ENCODE measurements at places on chromosomes 2 and 18.

DNA sequence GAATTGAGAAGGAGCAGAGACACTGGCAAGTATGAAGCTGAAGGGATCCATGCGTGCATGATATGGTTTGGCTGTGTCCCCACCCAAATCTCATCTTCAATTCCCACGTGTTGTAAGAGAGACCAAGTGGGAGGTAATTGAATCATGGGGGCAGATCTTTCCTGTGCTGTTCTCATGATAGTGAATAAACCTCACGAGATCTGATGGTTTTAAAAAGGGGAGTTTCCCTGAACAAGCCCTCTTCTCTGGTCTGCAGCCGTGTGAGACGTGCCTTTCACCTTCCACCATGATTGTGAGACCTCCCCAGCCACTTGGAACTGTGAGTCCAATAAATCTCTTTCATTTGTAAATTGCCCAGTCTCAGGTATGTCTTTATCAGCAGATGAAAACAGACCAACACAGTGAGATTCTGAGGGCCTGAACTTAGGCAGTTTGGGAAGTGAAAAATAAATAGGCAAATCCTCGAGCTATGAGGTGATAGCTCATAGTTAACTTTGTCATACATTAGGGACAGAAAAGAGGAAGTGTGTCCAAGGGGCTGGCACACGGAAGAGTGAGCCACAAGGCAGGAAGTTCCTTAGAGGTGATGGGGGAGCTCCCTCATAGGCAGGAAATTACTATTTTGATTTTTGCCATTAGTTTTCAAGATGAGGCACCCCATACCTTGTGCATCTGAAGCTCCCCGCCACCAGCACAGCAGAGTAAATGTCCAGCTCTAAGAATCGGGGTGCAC, 658.8 kb upstream of the ID2 start:
- no peak for DNase-seq

GRCh38 chr2:217360111-217360510, 500.2 kb upstream of the TNP1 start:
- DNase-seq = no peak

- DNase-seq = no peak
Measured at GRCh38 chr2:1022178-1022577, 71.5 kb downstream of the SNTG2 start.

GRCh38 chr18:76967721-76968472, 145.5 kb downstream of the ZNF236 start:
- no peak for DNase-seq

DNA sequence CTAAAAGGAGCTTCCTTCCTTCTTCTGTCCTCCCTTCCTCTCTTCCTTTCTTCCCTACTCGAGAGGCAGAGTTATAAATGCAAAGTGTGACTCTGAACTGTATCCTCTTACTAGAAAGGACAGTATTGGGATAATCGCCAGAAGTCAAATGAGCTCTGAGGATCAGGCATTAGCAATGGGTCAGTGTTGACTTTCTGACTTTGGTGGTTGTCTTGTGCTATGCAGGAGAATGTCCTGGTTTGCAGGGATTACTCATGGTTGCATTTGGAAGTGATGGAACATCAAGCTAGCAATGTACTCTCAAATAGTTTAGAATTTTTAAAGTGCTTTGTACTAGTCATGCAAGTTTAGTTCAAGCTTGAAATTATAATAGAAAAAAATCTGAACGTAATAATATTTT, 115.6 kb downstream of the TXNL1 start:
- no peak for DNase-seq

- no peak for DNase-seq
Measured at GRCh38 chr2:127177617-127178263, 42.4 kb downstream of the CYP27C1 start.

DNA sequence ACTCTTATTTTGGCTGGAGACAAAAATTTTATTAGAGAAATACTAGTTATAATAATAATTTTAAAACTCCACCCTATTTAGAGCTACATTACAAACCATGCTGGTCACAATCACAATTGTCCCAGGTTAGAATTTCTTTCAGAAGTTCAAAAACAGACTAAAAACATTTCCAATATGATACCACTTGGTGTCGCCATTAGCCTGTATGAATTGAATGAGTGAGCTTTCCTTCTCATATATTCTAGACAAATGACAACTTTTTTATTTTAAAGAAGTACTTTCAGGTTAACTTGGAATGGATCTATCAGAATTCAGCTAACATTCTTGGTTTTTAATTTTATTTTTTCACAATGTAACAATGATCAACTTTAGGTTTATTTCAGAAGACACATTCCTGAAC, 48.0 kb downstream of the SERPINB8 start:
- DNase-seq = no peak

DNA sequence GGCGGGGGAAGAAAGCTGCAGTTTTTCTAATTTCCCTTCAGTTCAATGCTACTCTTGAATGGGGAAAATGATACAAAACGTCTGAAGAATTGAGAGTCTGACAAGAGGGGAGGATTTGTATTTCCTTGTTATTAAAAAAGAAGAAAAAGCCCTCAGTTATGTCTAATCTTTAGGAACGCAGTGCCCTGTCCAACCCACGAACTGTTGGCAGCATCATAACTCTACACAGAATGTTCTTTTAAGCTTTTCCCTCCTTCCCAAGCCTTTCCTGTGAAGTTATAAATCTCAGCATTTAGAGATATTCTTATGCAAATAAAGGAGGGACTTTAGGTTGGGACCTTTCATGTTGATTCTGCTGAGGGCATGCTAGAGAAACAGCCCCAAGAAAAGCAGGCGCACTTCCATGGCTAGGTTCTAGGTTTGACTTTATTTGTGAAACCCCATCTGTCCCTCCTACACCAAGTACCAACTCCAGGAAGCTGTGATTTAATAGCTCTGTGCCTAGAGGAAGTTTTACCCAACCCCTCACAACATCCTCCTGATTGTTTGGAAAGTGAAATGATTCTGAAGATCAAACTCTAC, 288.6 kb downstream of the SETBP1 start:
- DNase-seq = no peak

DNA sequence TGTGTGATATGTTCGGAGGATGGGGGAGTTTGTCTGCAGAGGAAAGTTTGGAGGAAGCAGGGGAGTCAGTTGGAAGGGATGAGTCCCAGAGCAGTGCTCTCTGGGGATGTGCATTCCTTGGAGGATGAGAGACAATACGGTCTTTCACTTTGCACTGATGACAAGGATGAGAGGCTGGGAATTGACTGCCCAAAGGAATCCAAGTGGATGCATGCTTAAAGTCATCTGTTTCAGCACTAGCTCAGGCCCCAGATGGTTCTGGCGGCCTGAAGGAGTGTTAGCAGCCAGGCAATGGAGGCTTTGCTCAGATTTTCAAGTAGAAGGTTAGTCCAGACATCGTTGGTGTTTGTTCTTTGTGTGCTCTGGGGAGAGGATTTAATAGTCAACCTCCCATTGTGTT, 100.2 kb downstream of the CRIM1 start:
- DNase-seq = no peak

- DNase-seq = no peak
Measured at GRCh38 chr18:27599202-27599829, 414.2 kb upstream of the CHST9 start.

Data from activated T-cell treated with anti-CD3 and anti-CD28 coated beads for 48 hours (primary cell).